ENCODE measurements at places on chromosomes 7 and 10. TPM values are rescaled to one million over a fixed set of nuclear protein-coding genes. Genes with fewer than 3 reads are reported as not detected.

Gene EGR2
- total RNA-seq = 0.33 TPM

Gene TAS2R60
- not detected for total RNA-seq

Gene NKX1-2
- total RNA-seq = not detected

Gene PDGFA
- 33.2 TPM for total RNA-seq

Gene ABCA13
- total RNA-seq = 0.05 TPM

Gene PTF1A
- not detected for total RNA-seq

Gene SNX10
- total RNA-seq = 4.9 TPM

Gene CACNA2D1
- 7.7 TPM for total RNA-seq

Gene LIPK
- total RNA-seq = not detected

Gene DDC
- total RNA-seq = 1.7 TPM

Gene FRMPD2
- total RNA-seq = not detected

Gene FANK1
- total RNA-seq = 2.2 TPM

Gene SAP25
- 0.48 TPM for total RNA-seq

Gene CALHM1
- not detected for total RNA-seq

Gene SORCS3
- total RNA-seq = not detected

Gene WDFY4
- not detected for total RNA-seq

Gene ERVW-1
- not detected for total RNA-seq

Gene PSMC2
- total RNA-seq = 151 TPM

Gene SORCS1
- not detected for total RNA-seq

Gene TLX1
- total RNA-seq = not detected

Gene TMEM213
- total RNA-seq = not detected

Gene PILRB
- 26.3 TPM for total RNA-seq

Gene TMEM270
- 0.22 TPM for total RNA-seq

Gene NPFFR1
- not detected for total RNA-seq

Gene ALOX5
- total RNA-seq = 0.83 TPM

Gene GPR141
- total RNA-seq = not detected

Gene IFIT1
- total RNA-seq = 4.3 TPM

Gene MEOX2
- not detected for total RNA-seq

Gene FXYD4
- not detected for total RNA-seq

Measured in A549 treated with Mapracorat at 1 μM for 4 hours (cell line).